ENCODE measurements at places on chromosomes 2 and 18. TPM values are rescaled to one million over a fixed set of nuclear protein-coding genes. Genes with fewer than 3 reads are reported as not detected.

MAPRE2 gene
- polyA plus RNA-seq, result 28.1 TPM

CKAP2L gene
- polyA plus RNA-seq, result 15.4 TPM

PLB1 gene
- polyA plus RNA-seq, result 1.7 TPM

PCARE gene
- 0.35 TPM for polyA plus RNA-seq

CEP192 gene
- 46.0 TPM for polyA plus RNA-seq

DNA sequence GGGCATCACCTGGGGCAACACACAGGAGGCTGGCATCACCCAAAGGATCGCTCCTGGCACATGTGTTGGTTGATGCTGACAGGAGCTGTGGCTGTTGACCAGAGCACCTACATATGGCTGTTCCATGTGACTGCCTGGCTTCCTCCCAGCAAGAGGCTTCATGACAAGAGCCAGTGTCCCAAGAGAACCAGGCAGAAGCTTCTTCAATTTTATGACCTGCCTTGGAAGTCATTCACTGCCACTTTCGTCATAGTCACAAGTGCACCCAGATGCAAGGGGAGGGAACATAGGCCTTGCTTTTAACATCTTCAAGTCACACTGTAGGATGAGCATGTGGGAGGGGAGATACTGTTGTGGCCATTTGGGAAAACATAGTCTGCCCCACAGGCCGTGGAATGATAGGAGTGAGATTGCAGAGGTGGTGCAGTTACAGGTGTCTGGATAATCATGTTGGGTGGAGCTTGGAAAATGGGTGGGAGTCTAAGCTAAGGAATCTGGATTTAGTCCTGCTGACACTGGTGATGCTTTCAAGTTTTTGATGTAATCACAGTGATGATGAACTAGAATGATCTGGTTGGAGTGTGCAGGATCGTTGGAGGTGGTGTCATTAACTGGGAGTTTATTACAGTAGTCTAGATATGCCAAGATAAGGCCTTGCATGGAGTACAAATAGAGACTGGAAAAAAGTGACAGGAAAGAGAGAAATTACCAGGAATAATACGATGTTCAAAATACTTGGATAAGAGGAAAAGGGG, 107.0 kb downstream of the RAPGEF4 start:
- DNase-seq, result no peak

DNA sequence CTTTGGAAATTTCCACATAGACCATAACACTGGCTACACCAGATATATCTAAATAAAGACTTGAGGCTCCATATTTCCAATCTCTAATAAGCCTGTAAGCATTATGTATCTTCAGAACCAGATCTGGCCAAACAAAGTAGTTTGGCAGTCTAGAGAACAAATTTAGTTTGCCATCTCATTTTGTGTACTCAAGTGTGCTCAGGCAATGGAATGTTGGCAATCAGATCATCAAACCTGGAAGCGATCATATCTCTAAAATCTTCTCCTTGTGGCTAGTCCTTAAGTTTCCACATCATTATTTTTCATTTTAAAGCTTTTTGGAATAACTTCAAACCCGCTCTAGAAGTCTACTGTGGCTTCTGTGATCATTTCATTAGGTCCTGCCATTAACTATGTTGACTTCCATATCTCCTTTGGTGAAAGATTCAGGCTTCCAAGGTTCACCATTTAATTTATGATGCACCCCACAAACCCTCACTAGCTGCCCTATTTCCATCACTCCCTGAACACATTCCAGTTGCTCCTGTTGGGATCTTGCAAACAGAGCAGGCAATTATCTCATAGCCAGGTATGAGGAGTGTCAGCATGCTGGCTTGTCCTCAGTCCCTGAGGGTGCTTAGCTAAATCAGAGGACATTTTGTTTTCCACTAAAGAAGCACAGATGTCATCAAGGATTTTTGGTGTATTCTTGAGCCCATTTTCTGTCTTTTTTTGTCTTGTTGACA, 46.2 kb downstream of the WDR75 start:
- DNase-seq, result no peak

GRCh38 chr2:38988716-38989115, 99.0 kb downstream of the ARHGEF33 start:
- no peak for DNase-seq

DNA sequence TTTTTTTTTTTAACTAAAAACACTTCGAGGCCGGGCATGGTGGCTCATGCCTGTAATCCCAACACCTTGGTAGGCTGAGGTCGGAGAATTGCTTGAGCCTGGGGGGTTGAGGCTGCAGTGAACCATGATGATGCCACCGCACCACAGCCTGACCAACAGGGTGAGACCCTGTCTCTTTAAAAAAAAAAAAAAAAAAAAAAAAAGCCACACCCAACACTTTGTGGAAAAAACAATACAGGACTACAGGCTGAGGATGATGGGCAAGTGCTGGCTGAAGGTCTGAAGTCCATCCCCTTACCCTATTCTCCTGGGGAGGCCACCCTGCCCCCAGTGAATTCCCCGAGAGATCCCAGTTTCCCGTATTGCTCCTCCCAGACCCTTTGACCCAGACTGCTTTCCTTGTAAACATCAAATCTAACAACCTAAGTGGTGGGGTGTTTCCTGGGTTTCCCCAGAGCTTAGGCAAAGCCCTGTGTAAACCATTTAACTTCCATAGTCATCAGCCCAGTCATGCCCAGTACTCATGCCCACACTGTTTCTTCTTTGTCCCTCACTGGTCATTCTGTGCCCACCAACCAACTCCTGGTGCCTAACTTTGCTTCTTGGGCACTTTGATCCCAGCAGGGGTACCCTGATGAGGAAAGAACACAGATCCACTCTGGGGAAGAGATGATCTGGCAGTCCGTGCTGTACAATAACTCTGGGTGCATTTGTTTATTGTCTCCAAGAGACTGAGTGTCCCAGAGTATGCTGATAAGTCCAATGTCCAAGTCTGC, 5.8 kb upstream of the TMEM37 start:
- DNase-seq, result no peak

- no peak for DNase-seq
Measured at GRCh38 chr2:42359304-42359964, 1.6 kb downstream of the COX7A2L start.

DNA sequence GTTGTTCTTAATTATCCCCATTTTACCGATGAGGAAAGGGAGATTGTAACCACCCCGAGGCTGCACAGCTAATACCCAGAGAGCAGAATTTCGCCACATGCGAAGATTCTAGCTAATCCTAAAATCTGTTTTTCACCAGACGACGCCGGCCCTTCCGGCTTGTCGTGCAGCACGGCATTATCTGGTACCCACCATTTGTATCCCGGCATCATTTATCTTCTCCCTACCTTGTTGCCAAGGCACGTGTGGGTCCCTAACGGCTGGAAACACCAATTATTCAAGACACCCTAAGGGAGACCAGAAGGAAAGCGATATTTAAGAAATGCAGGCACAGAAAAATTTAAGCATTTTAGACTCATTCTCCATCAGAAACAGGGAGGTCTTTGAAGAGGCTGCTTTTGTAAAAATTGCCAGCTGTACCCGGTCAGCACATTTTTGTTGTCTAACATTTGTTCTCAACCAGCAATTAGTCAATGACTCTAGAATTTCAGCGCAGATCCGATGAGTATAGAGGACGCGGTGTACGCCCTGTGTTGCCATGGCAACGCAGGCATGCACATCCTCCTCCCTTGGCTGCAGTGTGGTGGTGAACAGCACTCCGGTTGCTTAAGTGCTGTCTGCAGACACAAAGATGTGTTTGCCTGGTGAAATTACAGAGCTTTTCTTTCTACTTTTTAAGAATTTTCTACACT, 111.6 kb downstream of the AGAP1 start:
- DNase-seq, result no peak

GRCh38 chr18:74714120-74714519, 116.5 kb downstream of the ZNF407 start:
- no peak for DNase-seq

- DNase-seq, result no peak
Measured at GRCh38 chr2:165886487-165887146, 67.0 kb downstream of the TTC21B start.

Data from left renal cortex interstitium (tissue), 4 donors.